ENCODE measurements at places on chromosomes 11 and 22.

GRCh38 chr11:104650234-104650633 lies 248.0 kb downstream of the CASP12 start:
- no peak for DNase-seq

GRCh38 chr11:80379620-80380278 lies 938.9 kb upstream of the TENM4 start:
- no peak for DNase-seq

GRCh38 chr11:73783483-73784020 lies 4.1 kb upstream of the MRPL48 start:
- DNase-seq: no peak

DNA sequence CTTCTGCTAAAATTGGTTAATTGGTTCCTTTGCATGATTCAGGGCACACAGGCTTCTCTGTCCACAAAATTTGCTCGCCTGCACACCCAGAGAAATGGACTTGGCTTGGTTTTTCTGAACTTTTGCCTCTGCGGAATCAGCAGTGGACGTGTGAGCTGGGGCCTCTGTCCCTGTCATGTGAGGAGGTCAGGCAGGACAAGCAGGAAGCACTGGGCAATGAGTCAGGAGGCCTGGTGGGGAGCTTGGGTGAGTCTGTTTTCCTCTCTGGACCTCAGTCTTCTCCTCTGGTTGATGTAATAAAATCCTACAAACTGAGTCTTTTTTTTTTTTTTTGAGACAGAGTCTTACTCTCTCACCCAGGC lies 10.4 kb upstream of the CELSR1 start:
- DNase-seq: no peak

DNA sequence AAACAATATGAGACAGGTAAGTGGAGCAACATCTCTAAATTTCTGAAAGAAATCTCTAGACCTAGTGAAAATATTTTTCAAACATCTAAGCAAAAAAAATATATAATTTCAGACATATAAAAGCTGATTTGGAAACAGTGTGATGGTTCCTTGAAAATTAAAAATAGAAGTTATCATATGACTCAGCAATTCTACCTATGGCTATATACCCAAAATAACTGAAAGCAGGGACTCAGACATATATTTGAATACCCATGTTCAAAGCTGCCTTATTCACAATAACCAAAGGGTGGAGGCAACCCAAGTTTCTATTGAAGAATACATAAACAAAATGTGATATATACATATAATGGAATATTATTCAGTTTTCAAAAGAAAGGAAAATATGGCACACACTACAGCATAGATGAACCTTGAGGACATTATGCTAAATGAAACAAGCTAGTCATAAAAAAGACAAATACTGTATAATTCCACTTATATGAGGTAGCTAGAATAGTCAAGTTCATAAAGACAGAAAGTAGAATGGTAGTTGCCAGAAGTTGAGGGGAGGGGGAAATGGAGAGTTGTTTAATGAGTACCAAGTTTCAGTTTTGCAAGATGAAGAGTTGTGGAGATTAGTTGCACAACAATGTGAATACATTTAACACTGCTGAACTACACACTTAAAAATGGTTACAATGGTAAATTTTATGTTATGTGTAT lies 300.4 kb downstream of the TTC28 start:
- DNase-seq: no peak

DNA sequence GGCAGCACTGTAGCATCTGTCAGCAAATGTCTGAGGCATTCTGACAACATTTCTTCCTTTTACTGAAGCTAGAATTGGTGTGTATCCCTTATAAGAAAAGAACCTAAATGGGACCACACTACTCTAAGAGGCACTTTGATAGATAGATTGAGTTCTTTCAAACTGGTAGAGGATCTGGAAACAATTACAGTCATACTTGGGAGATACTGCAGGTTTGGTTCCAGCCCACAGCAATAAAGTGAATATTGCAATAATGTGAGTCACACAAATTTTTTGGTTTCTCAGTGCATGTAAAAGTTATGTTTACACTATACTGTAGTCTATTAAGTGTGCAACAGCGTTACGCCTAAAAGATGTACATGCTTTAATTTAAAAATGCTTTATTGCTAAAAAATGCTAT lies 96.9 kb downstream of the SBF2 start:
- no peak for DNase-seq

DNA sequence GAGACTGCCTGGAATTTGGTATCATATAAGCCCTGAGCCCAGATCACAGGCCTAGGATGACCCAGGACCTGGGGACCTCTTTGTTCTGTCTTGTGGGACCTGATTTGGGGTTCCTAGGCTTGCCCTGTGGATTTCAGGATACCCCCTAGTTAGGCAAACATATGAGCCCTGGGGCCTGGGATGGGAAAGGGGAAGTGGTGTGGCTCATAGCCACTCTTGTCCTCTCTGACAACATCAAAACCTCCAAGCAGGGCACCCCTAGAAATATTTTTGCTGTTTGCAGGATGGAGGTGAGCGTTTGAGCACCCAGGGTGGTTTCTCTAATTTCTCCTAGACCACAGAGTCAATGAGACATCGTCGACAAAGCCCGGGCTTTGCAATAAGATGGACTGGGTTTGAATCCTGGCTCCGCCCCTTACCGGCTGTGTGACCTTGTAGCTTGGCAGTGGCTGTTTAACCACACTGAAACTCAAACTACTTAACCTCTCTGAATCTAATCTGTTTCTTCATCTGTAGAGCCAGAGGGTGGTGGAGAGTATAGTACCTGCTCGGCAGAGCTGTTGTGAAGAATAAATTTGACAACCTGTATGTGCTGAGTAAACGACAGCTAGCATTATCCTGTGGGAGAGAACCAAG lies 5.3 kb upstream of the LRRC10B start:
- no peak for DNase-seq

- peak; percentile 63 for DNase-seq
These were observed 5.9 kb upstream of the GRAMD4 start for GRCh38 chr22:46614025-46614931.

- no peak for DNase-seq
These were observed 34.8 kb upstream of the CCDC34 start for GRCh38 chr11:27397624-27398399.

DNA sequence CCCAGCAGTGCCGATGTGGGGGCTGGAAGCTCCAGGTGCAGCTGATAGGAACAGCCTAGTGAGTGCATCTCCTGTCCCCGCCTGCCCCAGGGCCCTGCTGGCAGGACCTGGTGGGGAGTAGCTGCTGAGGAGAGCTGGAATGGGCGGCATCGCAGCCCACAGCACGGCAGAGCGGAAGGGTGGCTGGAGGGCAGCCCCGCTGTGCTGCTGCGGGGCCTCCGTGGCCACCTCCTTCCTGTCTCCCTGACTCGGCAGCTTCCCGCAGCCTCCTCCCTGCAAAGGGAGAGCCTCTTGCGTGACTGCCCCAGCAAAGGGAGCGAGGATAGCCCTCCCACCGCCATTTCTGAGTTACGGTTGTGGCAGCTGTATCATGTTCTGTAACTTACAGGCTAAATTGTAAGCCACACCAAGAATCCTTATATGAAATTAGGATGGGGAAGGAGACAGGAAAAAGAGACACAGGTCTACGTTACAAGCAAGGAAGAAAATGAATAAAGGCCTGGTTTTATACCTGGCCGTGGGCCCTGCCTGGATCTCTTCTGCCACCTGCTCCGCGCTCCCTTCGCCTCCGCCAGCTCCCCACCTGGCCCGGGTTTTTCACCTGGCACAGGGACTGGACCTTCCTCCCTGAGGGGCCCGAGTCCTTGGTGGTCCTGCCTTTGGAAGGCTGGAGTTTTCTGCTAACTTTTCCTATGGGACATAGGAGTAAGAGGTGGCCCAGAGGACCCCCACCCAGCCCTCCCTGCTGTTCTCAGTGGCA lies 10.0 kb downstream of the TPCN2 start:
- DNase-seq: no peak

GRCh38 chr11:104106136-104106754 lies 57.7 kb downstream of the PDGFD start:
- no peak for DNase-seq

DNA sequence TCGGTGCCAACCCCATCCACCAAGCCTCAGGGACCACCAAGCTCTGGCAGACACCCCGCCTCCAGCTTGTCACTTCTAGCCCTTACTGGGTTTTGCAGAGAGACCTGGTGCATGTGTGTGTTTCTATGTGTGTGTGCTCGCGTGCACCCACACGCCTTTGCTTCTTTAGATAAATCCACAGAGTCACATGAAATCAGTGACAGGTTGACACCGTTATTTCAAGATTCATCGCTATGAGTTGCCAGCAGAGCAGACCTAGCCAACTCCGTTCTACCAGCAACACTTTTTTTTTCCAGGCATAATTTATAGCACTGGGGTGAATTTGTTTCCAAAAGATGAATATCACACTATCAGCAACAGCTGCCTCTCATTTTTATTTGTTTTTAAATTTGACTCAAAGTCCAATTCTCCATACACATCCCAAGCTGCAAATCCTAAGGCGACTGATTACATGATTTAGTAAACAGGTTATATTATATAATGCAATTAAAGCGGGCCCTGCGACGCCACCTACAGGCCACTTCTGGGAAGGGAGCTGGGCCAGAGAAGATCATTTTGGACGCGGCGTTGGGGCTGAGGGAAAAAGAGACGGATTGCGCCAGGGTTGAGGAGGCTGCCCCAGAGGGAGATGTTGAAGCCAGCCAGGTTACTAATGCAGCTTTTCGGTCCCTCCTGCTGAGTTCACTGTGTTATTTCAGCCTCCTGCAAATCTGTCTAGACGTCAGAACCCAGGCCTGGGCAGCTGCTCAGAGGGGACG lies 150.5 kb downstream of the FEZ1 start:
- no peak for DNase-seq

GRCh38 chr11:130561441-130561881 lies 113.0 kb downstream of the ADAMTS15 start:
- DNase-seq: no peak

- DNase-seq: no peak
These were observed 21.8 kb downstream of the TSPAN18 start for GRCh38 chr11:44748606-44749005.

DNA sequence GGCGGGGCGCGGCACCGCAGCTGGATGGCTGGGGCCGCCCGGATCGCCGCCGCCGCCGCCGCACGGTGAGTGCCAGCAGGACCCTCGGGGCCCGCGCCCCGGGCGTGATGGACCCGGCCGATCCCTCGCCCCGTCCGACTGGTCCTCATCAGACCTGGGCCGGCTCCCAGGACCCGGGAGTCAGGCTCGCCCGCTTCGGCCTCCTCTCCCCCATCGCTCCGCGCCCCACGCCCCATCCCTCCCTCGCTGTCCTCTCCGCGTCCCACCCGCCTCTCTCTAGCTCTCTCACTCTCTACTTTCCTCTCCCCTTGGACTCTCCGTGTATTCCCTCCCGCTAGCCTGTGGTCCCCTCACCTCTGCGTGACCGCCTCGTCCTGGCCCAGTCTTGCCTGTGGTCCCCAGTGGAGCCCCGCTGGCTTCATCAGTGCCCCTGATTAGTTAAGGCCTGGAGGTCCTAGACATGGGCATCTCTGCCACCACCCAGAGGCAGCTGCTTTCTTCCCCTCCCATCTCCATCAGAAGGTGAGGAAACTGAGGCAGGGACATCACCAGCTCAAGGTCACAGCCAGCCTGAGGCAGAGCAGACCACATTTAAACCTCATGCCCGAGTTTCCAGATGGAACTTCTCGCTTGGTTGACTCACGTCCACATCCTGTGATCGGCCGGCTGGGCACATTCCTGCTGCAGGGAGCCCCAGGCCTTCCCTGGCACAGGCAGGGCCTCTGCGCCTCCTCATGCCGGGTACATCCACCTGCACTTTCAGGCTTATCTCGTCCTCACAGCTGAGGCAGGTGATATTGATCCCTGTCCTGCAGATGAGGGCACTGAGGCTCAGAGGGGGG lies 429 bp downstream of the SLC39A13 start:
- no peak for DNase-seq

DNA sequence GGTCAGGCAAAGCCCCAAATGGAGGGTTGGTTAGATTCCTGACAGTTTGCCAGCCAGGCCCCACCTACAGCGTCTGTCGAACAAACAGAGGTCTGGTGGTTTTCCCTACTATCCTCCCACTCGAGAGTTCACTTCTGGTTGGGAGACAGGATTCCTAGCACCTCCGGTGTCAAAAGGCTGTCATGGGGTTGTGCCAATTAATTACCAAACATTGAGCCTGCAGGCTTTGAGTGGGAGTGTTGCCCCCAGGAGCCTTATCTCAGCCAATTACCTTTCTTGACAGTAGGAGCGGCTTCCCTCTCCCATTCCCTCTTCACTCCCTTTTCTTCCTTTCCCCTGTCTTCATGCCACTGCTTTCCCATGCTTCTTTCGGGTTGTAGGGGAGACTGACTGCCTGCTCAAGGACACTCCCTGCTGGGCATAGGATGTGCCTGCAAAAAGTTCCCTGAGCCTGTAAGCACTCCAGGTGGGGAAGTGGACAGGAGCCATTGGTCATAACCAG lies 4.7 kb upstream of the TTC36 start:
- no peak for DNase-seq

GRCh38 chr11:1208394-1209261 lies 14.2 kb upstream of the MUC5B start:
- no peak for DNase-seq

DNA sequence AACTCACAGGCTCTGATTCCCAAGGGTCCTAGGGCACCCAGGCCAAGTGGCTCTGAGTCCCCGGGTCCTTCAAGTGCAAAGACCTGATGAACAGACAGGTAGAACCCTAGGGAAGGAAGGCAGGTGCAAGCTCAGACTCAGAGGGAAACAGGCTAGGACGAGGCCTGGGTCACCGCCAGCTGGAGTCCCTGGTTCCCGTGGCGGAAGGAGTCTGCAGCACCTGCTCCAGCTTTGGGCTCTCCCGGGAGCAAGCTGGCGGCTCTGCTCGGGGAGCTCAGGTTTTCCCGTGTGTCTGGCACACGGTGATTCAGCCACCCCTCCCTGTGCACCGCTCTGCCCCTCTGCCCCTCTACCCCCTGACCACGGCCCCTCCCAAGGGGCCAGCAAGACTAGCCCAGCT lies 59.8 kb downstream of the WNT7B start:
- no peak for DNase-seq

DNA sequence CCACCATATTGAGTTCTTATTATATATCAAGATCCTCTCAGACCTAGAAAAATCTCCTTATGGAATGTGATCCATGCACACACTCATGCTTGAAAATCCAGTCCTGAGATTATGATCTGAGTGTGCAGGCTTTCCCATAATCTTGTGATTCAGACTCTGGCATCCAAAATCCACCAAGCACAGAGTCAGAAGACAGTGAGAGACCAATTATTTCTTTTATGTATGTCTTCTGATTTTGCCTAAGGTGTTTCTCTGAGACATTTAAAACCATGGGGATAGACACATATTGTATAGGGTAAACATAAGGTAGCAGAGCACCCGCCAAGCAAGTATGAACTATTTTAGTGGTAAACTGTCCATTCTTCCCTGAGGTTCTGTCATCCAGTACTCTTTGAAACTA lies 52.0 kb upstream of the MMP13 start:
- no peak for DNase-seq

- no peak for DNase-seq
These were observed 554.3 kb upstream of the LRRC4C start for GRCh38 chr11:42013656-42014201.

Data from stimulated activated CD4-positive, alpha-beta T cell treated with anti-CD3 and anti-CD28 coated beads, Interleukin-4, amount 100 ng/mL, for 4 hours (primary cell).